Cortex of kidney (tissue), 1 donor: ENCODE measurements at places on chromosomes 4 and X.

GRCh38 chrX:150257353-150258175, 105.6 kb upstream of the MAMLD1 start:
- DNase-seq: no peak

DNA sequence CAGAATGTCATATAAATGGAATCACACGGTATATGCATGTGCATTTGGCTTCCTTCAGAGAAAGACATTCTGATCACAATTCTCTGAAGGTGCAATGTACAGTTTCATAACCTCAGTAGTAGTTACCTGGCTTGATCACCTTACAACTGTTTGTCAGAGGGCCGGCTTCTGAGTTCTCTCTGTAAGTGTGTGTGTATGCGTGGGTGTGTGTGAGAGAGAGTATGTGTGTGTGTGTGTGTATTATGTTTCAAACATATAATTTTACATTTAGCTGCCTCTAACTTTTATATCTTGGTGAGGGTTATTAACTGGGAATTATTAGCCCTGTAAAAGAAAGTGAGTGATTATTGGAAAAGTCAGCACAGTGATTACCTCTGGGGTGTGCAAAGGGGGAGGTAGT, 8.0 kb upstream of the LOC101059915 start:
- no peak for DNase-seq

DNA sequence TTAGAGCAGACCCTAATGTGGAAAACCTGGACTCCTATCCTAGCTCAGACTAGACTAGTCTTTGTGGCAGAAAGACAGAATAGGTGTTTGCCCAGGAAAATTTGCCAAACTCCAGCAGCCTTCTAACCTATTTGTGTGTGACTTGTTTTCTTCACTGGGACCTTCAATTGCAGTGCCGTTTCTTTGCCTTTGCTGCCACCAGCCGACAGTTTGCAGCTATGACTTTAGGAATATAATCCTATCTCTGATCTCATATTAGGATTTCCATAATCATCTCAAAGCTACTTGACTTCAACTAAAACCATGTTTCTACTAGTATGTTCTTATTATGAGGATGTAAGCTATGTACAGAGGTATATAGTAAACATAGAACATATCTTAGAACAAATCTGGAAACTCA, 60.2 kb upstream of the PGAM4 start:
- DNase-seq: no peak

GRCh38 chr4:53055274-53055673, 193.2 kb downstream of the RASL11B start:
- no peak for DNase-seq

DNA sequence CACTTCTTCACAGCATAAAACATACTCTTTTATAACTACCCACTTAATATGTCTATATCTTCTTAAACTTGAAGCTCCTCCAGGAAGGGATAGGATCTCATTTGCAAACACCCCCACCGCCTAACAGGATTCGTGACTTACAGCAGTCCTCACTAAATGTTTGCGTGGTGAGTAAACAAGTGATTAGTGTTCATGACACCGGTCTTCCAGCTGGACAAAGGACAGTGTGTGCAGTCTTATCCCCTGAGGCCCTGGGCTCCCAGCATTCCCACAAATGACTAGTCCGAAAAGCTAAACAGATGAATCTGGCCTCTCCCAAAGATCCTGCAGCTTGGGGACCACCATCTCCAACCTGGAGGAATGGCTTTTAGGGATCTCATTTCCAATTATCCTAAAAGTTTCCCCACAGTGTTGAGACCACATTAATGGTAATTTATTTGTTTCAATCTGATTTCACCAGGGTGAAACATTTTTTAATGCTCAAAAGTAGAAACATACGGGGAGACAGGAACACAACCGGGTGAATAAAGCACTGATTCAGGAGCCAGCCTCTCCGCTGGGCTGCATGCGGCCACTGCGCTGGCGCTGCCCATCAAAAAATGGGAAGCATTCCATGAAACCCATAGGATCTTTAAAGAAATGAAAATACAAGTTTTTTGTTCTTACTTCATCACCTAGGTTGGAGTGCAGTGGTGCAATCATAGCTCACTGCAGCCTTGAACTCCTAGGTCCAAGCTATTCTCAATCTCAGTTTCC, 69.2 kb downstream of the HADH start:
- DNase-seq: no peak

- no peak for DNase-seq
These were observed 263.8 kb upstream of the PABPC4L start for GRCh38 chr4:134465417-134465816.

- DNase-seq: no peak
These were observed 162.5 kb upstream of the TBL1X start for GRCh38 chrX:9302381-9302780.

DNA sequence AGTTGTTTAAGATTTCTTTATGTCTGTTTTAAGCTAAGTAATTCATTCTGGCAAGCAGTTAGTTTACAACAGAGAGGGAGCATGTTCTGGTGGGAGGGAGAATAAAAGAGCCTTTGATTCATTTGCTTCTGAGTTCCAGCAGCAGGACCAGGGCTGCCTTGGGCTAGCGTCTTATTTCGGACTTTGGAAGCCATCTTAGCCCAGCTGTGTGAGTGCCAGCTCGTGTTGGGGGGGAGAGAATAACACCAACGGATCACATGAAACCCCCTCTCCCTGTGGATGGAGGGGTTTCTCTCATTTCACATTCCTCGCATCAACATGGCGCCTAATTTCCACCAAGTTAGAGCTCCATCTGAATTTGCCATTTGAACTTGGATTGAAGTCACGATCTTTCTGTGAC, 7.4 kb downstream of the GAB1 start:
- no peak for DNase-seq

GRCh38 chr4:54032558-54033135, 31.8 kb downstream of the CHIC2 start:
- DNase-seq: no peak

- no peak for DNase-seq
These were observed 29.8 kb downstream of the PAGE2 start for GRCh38 chrX:55118574-55118973.

DNA sequence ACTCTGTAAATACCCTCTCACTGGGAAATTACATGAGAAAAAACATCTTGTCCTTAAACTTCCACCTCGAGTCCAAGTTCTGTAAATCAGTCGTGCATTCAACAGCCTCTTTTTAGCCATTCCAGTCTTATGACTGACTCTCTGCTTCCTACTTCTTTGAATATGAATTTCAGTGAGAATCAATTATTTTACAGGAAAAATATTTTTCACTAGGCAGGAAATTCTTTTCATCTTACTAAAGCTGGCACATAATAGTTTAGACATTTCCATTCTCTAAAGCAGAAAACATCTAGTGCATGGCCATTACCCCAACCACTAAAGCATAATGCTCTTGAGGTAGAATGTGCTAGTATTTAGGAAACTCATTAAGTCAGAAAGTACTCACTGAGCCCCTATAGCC, 565.7 kb upstream of the FAT1 start:
- no peak for DNase-seq

DNA sequence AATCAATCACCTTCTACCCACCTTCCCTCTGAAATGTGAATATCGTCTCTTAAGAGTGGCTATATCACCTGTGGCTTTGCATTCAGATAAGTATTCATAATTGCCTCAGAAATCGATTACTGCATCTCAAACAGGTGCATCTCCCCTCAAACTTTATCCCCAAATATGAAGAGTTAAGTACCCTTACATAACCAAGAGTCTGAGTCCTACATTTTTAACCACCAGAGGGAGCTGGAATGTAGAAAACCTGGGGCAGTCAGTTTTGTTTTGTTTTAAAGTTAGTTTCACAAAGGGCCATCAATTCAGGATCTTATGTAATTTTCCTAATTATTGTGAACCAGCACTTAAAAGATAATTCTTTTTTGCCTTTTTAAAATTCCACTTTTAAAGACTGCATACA, 5.7 kb downstream of the TCEANC start:
- DNase-seq: no peak

DNA sequence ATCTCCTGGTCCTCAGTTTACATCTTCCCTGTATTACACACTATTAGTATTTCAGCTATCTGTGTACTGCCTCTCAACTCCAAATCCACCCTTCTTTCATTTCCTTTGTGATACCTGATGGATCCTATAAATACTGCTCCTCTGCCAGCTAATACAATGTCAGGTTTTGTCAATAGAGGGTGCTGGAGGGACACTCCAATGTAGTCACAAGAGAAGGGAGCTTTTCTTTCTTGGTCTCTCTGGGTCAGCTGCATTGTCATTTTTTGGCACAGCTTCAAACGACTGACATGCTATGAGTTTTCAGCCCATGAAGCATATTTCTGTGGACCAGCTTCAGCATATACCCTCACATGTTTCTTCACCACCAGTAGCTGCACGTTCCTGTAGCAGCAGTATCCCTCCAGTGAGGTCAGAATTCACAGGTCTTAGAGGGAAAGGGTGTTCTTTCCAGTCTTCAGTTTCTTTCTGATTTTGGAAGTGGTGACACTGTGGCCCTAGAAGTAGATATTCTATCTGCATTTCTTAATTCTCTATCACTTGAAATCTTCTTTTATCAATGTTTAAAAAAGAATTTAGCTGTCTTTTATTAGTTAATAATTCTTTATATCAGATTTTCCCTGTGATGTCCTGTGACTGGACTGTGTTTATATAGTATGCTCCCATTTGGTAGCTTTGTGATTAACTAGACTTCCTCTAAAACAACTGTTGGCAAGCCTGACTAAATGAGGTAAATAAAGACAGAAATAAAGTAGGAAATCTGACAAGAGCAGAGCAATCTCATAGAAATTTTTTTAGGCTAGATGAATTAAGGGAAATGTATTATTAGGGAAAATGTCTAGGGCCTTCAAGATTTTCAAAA, 60.6 kb downstream of the GABRA2 start:
- no peak for DNase-seq

DNA sequence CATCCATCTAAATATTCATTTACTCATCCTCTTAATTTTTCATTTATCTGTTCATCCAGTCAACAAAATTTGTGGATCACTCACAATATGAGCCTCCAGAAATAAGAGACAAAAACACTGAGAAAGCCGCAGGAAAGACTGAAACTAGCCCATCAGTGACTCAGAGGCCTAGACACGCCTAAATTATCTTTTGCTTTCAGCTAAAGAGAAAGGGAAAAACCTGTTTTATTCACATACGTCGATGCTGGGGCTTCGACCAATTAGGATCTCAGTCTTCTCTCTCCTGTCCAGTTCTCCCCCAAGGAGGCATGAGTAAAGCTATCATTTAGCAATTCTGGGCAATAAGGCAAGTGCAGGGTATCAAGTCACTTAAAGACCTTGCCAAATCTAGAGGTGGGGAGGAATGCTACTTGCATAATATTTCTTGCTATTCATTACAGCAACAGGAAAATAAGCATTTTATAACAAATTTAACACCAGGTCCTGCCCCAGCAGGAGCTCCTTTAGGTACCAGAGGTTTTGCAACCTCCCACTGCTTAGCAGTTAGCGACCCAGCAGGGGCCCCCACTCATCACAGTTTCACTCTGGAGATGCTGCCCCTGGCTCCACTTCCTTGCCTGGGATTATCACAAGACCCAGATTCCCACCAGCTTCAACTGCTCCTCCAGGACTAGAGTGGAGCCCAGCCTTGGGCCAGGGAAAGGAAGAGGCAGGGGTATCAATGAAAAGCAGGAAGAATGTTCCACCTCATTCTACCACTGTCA, 30.1 kb upstream of the TMEM154 start:
- DNase-seq: no peak

DNA sequence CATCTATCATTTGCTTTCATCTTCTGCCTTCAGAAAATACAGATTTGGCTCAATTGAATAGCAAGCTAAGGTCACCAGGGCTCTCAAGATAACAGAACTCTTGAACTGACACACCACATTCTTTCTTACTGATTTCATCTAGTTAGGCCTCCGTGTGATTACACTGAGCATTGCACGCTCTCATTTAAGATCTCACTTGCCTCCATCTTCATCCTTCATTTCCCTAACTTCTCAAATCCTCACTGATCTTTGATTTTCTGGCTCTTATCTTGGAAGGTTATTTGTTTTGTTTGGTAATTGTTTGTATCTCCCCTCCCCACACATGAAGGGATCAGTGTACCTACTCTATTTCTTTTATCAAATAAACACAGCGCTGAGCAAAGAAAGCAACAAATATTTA, 47.7 kb downstream of the MANBA start:
- no peak for DNase-seq

- no peak for DNase-seq
These were observed 82.5 kb downstream of the HS6ST2 start for GRCh38 chrX:132875650-132876522.

GRCh38 chr4:144714166-144714565, 68.2 kb downstream of the HHIP start:
- no peak for DNase-seq

GRCh38 chr4:152524427-152524826, 11.5 kb downstream of the FBXW7 start:
- DNase-seq: no peak

DNA sequence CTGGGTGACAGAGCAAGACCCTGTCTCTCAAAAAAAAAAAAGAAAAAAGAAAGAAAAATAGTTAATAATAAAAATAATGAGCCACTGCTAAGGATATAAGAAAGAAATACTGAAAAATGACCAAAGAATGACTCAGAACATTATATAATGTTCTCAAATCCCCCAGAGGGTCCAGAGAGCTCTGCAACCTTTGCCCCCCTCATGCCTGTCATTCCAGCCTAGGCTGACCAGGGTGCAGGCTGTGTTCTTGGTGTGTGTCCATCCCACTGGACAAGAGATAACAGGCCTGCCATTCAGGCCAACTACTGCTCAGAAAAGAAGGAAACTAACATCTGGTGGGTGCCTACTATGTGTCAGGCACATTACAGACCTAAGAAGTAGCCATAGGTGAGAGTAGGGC, 72.7 kb upstream of the EDNRA start:
- no peak for DNase-seq

- no peak for DNase-seq
These were observed 124.4 kb downstream of the SPOCK3 start for GRCh38 chr4:167109859-167110258.

DNA sequence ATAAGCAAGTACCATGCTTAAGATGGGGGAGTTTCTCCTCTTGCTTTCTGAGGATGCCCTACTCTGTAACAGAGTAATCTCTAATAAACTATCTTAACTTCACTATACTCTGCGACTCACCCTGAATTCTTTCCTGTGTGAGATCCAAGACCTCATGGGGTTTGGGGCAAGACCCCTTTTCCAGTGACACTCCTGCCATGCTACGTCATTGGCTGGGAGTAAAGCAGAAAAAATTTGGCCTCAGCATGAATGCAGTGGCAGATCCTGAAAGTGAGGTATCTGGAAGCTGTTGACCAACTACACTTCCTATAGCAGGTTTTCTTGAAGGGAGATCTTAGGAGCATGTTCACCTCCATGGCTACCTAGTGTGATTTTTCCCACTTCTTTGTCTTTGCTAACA, 109.1 kb upstream of the MED14 start:
- DNase-seq: no peak

GRCh38 chr4:34972189-34972588, 1272.1 kb downstream of the ARAP2 start:
- DNase-seq: no peak

GRCh38 chr4:114782415-114783214, 184.0 kb downstream of the UGT8 start:
- DNase-seq: no peak
